ENCODE measurements at places on chromosomes 3 and 15.

GRCh38 chr15:34318277-34319079 lies 19.1 kb downstream of the SLC12A6 start:
- peak; percentile 37 for DNase-seq

DNA sequence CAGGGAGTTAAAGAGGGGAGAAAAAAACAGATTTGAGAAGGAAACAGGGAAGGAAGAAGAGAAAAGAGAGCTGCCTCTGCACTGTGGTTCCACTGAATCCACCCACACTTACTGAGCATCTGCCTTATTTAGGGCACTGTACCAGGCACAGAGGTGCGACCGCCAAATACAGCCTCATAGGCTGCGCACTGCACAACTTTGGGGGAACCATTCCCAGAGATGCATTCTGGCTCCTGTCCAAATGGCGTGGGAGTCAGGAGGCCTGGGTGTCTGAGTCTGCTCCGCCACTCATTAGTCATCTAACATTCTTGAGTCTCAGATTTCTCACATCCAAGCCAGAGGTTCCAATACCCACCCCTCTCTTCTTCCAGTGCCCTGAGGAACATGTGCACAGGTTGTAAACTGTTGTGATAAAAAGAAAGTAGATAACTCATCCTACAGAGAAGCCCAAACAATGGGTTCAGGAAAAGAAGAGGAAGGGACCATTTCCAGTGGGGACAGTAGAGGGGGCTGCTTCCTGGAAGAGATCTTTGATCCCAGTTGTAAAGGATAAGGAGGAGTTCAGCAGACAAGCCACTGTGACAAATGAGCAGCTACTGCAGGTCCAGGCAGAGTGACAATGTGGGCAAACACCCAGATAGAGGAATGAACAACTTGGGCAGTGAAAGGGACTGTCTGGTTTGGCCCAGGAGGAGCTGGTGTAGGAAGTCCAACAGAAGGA lies 254.6 kb downstream of the UACA start:
- DNase-seq: no peak

DNA sequence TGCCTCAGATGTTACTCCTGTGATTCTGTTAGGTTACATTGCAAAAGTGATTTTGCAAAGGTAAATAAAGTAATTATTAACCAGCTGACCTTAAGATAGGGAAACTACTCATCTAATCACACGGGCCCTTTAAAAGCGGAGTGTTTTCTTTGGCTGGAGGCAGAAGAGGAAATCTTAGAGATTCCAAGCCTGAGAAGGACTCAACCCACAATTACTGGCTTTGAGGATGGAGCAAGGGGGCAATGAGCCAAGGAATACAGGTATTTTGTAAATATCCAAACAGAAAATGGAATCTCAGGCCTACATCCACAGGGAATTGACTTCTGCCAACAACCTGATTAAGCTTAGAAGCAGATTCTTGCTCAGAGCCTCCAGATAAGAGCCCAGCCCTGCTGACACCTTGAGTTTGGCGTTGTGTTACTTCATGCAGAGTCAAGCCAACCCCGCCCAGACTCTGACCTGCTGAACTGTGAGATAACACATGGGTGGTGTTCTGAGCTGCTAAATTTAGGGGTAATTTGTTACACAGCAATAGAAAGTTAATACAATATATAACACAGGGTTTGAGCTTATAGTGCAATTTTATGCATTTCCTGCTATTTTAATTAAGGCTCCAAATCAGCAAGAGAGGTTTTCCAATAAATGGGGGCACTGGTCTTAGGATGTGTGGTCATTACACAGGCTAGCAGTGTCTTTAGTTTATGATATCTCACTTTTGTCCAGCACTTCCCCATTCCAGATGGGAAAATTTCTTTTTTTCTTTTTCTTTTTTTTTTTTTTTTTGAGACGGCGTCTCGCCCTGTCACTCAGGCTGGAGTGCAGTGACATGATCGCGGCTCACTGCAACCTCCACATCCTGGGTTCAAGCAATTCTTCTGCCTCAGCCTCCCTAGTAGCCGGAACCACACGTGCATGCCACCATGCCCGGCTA lies 19.5 kb downstream of the NFKBIZ start:
- DNase-seq: no peak

DNA sequence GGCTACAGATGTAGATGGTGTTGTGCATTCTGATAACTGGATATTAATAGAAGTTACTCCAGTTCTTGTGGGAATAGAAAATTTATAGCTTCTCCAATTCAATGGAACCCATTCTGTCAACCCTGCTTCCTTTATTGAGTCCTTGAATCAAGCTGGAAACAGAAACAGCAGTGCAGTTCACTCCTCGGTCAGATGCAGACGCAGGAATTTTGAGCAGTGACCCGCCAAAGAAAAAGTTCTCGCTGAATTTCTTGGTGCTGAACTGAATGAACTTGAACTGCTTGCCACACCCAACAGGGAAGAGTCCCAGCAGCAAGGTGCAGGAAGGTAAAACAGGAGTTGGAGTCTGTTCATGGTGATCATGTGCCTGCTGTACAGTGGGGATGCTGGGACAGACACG lies 10.3 kb downstream of the HRH1 start:
- DNase-seq: no peak

DNA sequence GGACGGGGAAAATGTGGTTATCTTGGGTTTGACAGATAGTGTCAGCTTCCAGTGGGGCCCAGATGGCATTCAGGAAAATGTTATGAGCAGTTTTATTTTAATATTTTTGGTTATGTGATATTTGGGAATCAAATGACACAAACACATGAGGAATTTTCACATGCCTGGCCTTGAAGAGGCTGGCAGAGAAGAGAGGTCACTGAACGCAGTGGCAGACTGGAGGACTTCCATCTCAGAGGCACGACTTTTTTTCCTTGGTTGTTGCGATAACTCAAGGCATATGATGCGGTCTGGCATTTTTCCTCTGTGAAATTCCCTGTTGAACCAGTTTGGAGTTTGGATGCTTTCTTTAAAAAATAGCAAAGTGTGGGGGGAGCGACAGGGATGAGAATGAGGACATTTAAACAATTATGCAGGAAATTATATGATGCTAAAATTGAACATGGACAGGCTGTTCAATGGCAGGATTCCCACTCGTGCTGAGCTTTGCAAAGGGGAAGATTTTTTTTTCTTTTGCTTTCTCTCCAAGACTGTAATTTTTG lies 36.9 kb upstream of the ARPP21 start:
- DNase-seq: no peak

DNA sequence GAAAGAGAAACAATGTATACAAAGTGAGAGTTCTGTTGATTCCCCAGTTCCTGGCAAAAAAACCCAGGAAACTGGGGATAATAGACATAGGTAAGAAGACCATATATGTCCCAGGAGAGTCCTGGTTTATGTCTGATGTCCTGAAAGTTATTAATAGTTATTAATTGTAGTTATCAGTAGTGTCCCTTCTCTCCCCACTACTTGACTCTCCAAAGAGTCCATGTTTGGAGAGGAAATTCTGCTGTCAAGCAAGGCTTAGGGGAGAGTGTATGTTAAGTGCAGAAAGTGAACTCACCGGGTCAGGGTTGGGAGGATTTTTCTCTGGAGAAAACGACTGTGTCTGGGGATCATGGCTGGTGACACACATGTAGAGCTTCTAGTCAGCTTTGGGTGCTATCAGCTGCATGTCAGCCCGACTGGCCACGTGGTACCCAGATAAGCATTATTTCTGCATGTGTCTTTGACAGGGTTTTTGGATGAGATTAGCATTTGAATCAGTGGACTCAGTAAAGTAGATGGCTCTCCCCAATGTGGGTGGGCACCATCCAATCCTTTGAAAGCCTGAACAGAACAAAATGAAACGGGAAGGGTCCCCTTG lies 80.4 kb downstream of the CACNA2D3 start:
- DNase-seq: no peak

GRCh38 chr3:183506674-183507320 lies 48.7 kb downstream of the KLHL6 start:
- no peak for DNase-seq

DNA sequence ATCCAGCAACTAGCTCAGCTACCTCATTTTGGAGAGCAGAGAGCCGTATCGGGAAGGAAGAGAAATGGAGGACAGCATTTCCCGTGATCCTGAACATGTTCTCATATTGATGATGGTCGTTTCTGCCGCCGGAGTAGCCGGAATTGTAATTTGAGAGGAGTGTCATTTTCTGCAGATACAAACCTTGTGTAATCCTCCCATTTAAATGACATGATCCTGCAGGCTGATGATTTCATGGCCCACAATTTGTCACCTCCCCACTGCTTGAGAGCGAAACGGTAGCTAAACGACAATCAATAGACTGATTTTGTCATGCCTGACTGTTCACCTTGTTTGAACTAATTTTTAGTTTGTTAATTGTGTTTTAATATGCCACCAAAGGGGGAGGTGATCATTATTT lies 126.5 kb upstream of the CNTN6 start:
- DNase-seq: no peak

- peak; percentile 82 for DNase-seq
Observed at GRCh38 chr15:70095408-70096214, 2.1 kb downstream of the TLE3 start.

DNA sequence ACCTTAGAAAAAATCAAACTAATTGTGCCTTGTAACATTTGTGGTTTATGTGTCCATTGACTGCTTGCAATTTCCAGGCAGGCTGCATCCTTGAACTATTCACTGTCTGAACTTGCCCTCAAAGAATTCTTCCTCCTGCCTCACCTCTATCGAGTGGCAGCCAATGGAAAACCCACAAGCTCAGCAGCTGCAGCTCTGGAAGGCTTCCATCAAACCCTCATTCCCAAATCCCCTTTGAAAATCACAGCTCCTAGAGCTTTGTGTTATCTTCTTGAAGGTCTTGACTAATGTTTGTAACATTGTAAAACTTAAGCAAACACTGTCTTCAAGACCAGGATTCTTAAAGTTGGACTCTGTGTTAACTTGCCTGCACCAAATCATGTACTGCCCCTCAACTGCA lies 81.1 kb downstream of the FILIP1L start:
- DNase-seq: no peak

DNA sequence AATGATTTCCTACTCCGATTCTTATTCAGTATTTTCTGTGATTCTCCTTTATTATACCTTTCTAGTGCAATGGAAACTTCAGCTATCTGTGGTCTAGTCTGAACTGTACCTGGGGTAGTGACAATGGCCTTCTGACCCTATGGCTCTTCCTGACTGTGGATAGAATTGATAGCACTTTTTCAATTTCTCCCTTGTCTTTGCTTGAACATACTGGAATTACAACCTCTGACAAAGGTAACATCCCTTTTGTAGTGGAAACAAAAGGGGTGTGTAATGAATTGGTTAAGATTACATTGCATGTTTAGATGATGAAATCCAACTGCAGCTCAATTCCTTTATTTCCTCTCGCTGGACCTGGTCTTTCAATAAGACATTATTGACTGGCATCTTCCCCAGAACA lies 21.0 kb upstream of the SOX2 start:
- DNase-seq: no peak

DNA sequence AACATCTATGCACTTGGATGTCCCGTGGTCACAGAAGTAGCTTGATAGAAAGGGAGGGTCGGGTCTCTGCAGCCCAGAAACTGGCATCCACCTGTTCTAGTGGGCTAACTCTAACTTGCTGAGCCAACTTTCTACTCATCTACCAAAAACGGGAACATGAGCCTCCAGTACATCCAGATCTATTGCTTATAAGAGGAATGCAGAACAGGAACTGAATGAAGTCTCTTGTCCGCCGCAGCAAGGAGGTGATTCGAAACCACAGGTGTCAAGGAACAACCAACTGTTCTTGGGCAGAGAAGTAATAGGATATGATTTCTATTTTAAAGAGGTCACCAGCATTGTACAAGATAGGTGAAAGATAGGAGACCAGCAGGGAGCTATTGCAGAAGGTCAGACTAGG lies 17.9 kb downstream of the TERC start:
- no peak for DNase-seq

- DNase-seq: no peak
Observed at GRCh38 chr15:75038231-75038630, 14.8 kb downstream of the PPCDC start.

DNA sequence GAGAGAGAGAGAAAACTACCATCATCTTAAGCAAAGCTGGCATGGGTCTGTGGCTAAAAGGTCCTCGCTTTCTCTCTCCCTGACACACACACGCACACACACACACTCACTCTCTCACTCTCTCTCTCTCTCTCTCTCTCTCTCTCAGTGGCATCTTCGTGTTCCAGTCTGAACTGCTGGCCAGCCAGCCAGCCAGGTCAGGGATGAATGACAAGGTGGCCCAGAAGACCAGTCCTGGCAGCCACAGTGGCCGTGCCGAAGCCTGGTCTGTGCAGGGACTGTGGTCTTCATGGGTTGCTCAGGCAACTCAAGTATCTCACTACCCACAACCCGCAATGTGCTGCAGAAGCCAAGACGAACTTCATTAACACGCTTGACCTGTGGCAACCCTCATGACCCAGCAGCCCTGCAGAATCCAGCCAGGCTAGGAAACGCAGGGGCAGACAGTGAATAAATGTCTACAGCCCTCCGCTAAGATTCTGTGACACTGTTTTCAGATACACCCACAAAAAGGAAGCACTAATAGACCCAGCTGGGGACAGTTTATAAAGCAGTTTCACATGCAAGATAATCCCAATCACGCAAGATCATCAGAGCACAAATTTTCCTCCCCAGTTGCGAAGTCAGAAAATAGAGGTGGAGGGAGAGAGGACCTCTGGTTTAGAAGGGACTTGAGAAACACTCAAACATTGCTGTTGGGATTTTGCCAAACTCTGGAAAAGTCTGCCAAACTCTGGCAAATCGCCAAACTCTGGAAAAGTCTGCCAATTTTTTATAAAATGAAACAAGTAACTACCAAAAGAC lies 66.4 kb downstream of the XXYLT1 start:
- DNase-seq: no peak

DNA sequence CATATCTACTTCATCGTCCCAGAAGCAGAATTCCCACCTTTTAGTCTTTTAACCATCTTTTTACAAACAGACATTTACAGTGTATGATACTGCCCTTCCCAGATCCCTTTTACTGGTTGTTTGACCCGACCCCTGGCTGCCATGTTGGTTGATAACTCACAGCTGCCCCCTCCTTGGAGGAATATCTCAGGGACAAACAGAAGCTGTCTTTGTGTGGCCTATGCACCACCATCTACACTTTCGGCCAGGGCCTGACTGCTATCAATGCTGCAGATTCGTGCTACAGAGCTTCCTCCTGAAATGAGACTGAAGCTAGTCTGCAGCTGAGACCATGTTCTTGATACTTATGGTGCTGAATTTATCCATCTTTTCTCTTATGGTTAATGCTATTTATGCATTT lies 6.6 kb upstream of the POLQ start:
- no peak for DNase-seq

GRCh38 chr15:39202641-39203040 lies 378.2 kb upstream of the THBS1 start:
- no peak for DNase-seq

DNA sequence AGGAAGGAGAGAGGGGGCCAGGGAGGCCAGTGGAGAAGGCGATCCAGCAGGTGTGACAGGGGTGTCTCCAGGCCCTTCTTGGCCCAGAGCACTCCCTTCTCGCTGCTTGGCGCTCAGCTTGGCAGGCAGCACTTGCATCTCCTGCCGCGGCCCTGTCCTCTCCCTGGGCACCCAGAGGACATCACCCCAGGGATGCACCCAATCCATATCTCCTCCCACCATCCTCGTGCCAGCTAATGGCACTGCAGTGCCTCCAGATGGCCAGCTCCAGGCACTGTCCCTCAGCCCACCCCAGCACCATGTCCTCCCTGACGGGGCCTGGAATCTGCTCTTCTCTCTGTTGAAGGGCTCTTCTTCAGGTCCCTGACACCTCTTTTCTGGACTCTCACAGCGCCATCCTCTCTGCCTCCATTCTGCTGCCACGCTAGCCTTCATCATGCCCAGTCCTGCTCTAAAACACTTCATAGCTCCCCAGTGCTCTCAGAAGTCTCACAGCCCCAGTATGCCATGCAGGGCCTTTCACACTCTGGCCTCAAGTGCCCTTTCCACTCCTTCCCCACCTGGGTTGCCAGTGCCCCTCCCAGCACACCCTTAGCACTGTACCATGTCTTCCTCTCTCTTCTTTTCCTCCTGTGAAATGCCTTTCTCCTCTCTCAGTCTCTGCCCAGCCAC lies 106.8 kb upstream of the SLC6A11 start:
- no peak for DNase-seq

Measured in hematopoietic multipotent progenitor cell (in vitro differentiated cells).